ENCODE measurements at places on chromosomes 13 and 19.

GRCh38 chr13:101018720-101019119 lies 344.1 kb upstream of the TMTC4 start:
- peak; percentile 60 for DNase-seq

DNA sequence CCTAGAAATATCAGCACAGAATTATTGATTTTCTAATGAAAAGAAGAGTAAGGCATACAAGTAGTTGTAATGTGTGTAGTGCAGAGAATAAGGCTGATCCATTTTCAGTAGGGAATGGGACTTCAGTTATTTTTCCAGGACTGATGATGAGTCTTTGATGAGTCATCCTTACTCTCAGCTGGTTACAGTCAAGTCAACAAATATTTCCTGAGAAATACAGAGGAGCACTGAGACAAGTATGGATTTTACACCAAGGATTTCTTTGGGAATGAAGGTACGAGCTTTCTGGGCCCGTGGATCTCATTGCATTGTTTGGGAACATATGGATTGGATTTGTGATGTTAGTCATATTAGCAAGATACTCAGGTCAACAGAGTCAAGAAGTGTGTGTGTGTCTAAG lies 502.7 kb downstream of the FGF9 start:
- peak; percentile 30 for DNase-seq

- peak; percentile 54 for DNase-seq
Measured at GRCh38 chr19:40190891-40191835, at the start of gene MAP3K10. Gene MAP3K10 (plus strand): TSS chr19:40191426. CDS start chr19:40192032, 606 bp downstream.

GRCh38 chr13:51837016-51837415 lies 8.0 kb downstream of the TMEM272 start:
- DNase-seq, result no peak

GRCh38 chr19:677601-678436 lies 1.6 kb downstream of the FSTL3 start:
- DNase-seq, result peak; percentile 88

DNA sequence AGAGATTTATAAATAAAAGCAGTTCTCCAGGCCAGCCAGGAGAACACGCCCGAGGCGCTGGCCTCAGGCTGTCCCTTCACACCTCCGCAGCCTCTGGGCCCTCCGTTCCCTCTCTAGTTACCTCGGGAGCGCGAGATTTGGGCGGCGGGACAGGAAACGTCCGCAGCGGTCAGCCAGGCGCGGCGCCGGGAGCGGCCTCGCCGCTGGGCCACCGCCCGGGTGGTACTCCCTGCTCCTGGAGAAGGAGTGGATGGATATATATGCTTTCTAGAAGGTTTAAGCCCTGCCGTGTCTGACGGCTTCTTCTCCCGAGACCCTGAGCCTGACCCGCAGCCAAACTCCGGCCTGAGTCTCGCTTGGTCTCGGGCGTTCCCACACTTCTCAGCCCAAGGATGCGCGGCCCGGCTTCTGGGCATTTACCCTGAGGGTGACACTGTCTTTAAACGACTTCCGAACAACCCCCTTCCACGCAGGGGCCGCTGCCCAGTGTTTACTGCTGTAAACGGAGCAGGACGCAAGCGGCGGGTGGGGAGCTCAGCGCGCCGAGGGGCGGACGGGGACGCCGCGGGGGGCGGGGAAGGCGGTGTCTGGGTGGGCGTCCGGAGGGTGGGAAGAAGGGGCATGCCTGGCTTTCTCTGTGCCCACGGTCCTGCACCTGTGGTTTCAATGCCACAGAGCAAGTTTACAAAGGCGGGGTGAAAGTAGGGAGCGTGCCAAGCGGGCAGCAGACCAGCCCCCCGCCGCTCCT lies 2.0 kb upstream of the ZIC2 start:
- DNase-seq, result no peak

DNA sequence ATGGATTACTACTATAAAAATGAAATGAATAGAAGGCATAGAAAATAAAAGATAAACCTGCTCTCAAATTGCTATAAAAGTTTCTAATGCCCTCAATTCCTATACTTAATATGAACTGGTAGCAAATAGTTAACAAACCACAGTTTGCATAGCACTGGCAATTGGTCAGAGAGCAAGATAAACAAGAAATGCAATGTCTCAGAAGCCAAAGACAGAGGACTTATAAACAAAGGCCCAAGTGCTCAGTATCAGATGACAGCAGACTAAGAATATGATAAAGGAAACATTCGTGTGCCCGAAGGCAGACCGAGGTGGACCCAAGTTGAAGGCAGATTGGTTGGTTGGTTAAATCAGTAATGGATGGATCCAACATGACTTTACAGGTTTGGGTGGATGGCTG lies 50.6 kb downstream of the IPO5 start:
- DNase-seq, result no peak

DNA sequence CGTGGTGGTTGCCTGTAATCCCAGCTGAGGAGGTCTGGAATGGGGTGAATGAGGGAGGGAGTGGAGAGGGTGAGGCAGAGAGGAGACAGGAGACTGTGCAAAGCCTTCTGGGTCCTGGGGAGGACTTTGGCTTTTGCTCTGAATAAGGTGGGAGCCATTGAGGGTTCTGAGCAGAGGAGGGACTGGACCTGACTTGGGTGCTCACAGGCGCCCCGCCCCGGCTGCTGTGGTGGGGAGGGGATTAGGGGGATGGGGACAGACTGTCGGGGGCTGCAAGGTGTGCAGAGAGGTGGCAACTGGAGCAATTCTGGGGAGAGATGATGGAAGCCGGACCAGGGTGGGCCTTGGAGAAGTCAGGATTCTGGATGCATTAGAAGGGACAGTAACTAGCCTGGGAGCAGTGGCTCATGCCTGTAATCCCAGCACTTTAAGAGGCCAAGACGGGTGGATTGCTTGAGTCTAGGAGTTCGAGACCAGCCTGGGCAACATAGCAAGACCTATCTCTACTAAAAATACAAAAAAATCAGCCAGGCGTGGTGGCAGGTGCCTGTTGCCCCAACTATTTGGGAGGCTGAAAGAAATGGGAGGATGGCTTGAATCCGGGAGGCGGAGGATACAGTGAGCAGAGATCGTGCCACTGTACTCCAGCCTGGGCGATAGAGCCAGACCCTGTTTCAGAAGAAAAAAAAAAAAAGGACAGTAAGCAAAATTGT lies 16.1 kb upstream of the NANOS3 start:
- no peak for DNase-seq

DNA sequence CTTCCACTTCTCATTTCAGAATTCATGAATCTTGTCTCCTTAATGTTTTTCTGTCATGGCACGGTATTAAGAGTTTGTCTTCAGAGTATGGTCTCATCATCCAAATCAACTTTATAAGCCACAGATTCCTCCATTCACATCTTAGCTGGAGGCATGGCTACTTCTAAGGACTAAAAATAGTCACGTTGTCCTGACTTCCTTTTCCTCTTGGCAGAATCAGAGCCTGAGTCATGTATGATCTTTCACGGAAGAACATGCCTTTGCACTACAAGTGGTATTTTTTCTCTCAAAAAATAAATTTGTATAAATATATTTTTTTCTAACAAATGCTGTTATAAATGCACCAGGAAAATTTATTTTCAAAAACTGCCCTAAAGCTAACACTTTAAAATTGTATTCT lies 71.4 kb downstream of the ALOX5AP start:
- peak; percentile 32 for DNase-seq

DNA sequence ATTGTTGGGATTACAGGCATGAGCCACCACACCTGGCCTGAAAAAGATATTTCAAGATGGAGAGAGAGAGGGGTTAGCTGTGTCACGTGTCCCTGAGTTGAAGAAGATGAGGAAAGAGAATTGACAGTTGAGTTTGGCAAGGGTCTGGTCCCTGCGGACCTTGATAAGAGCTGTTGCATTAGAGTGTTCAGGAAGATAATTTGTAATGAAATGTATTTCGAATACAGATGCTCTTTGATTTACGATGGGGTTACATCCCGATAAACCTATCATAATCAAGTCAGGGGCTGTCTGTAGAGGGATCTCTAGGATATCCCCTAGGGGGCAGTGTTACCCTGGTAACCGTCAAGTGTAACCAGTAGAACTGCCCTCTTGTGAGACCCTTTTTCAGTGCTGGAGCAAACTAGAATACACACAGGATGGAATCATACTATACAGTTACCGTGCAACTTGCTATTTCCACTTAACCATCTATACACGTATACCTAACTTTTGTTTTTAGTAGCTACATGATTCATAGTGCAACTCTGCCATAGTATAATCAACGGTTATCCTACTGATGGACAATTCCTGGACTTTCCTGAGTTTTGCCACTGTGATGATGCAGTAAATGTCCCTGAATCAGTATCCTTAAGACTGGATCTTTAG lies 1.5 kb upstream of the ELOF1 start:
- peak; percentile 29 for DNase-seq

- DNase-seq, result no peak
Measured at GRCh38 chr13:29993196-29993595, 142.8 kb upstream of the UBL3 start.
